ENCODE measurements at places on chromosomes 16 and 17. TPM values are rescaled to one million over a fixed set of nuclear protein-coding genes. Genes with fewer than 3 reads are reported as not detected.

DNA sequence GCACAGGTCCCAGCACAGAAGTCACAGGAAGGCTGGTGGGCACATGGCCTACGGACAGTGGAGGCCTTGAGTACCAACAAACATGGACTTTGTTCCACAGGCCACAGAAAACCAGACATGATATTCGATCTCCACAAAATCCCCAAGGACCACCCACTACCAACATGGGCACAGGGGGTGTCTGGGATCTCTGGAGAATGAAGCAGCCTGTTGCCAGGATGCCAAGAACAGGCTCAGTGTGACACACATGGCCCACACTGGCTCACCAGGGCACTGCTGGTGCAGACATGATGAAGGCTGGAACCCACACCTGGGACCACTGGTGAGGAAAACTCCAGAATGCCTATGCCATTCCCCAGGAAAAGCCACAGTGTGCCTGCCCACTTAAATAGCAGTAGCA, 120.2 kb downstream of the C16orf78 start:
- no peak for DNase-seq
- H3K27ac ChIP-seq, result no peak overlapping the region
- H3K4me1 ChIP-seq, result no peaks in the 10 kb centered on the region

Gene COPRS
- total RNA-seq, result 32.6 TPM

- H3K27me3 ChIP-seq, result peaks cover 52% of the 10 kb centered on the region
- no peak for DNase-seq
- no peaks in the 10 kb centered on the region for H3K4me1 ChIP-seq
- H3K27ac ChIP-seq, result no peak overlapping the region
Measured at GRCh38 chr16:58442547-58442946, 50.3 kb downstream of the GINS3 start.

GRCh38 chr17:47301831-47302230, 21.9 kb upstream of the EFCAB13 start:
- no peak overlapping the region for H3K4me3 ChIP-seq
- peaks cover 32% of the 10 kb centered on the region for H3K27me3 ChIP-seq
- H3K36me3 ChIP-seq, result peaks cover 8% of the 10 kb centered on the region
- no peak for DNase-seq

Gene TRPV2
- total RNA-seq, result 1.0 TPM

DNA sequence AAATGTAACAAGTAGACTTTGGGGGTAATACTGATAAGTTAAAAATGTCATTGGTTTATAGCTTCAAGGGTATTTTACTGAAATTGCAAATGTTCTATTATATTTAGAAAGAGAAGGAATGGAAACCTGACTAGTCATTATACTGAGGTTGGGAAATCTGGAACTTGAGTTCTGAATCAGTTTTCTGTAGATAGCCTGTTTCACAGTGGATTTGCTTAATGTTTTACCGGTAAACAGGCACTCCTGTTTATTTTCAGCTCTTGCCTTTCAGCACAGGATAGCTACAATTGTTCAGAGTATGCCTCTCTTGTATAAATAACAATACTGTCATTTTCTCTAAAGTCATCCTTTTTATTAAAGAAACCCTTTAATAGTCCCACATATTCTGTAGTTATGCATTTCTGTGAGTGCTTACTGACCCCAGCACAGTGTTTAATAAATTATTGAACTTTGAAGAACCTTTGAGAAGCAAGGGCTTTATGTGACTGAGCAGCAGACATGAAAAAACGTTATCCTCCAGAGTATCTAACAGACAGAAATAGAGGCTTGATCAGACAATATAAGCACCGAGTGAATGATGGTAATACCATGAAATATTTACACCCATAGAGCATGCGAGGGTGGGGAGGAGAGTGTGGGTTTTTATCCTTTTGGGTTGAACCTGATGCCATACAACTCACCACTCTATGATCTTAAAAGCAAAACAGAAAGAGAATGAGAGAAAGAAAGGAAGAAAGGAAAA, 58.2 kb downstream of the FTO start:
- no peak for DNase-seq
- H3K4me3 ChIP-seq, result peak overlapping the region; percentile 45
- peak overlapping the region; percentile 57 for H3K27ac ChIP-seq
- H3K4me1 ChIP-seq, result peaks cover 82% of the 10 kb centered on the region
- H3K36me3 ChIP-seq, result peaks cover 5% of the 10 kb centered on the region
- H3K27me3 ChIP-seq, result no peaks in the 10 kb centered on the region

Gene MMP25
- total RNA-seq, result 0.27 TPM

DNA sequence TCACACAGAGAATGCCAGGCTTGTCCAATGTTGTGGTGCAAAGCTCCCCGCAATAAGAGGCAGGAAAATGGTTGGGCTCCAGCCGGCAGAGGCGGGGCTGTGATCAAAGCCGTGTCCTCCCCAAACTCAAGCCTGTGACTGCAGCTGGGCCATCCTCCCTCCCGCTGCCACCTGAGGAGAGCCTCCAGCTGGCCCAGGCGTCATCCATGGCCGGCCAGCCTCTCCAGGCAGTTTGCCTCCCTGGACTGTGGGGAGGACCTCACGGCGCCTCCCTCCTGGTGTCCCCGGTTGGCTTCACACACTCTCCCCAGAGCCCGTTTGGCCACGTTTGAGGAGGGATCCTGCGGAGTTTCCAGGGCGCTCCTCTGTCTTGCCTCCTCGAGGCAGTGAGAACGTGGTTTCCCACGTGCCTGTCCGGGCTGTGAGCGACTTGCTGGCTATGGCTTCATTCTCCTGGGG, 134.1 kb downstream of the IRF8 start:
- DNase-seq, result no peak
- H3K27me3 ChIP-seq, result peaks cover 83% of the 10 kb centered on the region
- no peaks in the 10 kb centered on the region for H3K4me1 ChIP-seq
- H3K27ac ChIP-seq, result no peak overlapping the region

Gene ZNF48
- total RNA-seq, result 21.2 TPM

GRCh38 chr16:1167276-1168107, 14.6 kb downstream of the CACNA1H start:
- no peak overlapping the region for H3K4me3 ChIP-seq
- peaks cover 98% of the 10 kb centered on the region for H3K27me3 ChIP-seq
- no peaks in the 10 kb centered on the region for H3K4me1 ChIP-seq
- peaks cover 6% of the 10 kb centered on the region for H3K36me3 ChIP-seq

GRCh38 chr17:61002316-61002736, 324.7 kb downstream of the BCAS3 start:
- H3K27ac ChIP-seq, result no peak overlapping the region
- H3K36me3 ChIP-seq, result no peaks in the 10 kb centered on the region
- no peak for DNase-seq
- no peak overlapping the region for H3K4me3 ChIP-seq
- H3K4me1 ChIP-seq, result no peaks in the 10 kb centered on the region

Gene TBC1D3K
- total RNA-seq, result not detected

- no peak overlapping the region for H3K4me3 ChIP-seq
- no peaks in the 10 kb centered on the region for H3K36me3 ChIP-seq
- no peak overlapping the region for H3K27ac ChIP-seq
- H3K4me1 ChIP-seq, result no peaks in the 10 kb centered on the region
- DNase-seq, result no peak
- H3K27me3 ChIP-seq, result no peaks in the 10 kb centered on the region
Measured at GRCh38 chr17:57468932-57469775, 212.8 kb downstream of the MSI2 start.

DNA sequence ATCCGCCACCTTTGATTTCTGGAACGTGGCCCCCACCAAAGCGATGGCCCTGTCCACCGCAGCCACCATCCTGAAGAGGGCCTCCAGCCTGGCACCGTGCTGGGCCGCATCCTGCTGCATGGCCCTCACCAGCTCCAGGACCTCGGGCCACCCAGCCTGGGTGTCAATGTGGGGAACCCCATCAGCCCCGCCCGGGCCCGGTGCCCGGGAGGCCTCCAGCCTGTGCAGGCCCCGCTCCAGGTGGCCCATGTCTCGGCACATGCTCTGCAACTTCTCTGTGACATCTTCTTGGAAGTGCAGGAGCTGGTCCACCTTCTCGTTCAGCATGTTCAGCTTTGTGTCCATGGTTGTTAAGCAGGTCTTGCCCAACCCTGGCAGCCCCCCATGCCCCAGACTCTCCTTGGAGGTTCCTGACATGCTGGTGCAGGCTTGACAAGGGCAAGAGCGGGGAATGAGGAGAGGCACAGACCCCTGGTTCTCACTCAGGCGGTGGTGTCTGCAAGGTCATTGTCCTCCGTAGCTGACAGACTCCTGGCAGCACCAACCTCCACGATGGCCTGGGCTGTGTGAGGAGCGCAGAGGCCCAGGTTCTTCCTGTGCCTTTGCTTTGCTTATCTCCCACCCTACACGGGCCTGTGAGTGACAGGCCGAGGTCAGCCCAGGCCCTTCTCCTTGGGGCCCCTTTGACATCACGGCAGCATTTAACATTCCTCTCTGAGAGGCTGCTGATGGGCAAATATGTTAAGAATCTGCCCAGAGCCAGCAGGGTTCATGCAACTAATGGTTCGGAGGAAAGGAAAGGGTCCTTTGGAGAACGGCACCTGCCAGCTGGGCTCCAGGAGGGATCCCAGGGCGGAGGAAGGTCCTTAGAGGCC, at the start of gene MYLK3:
MYLK3 (minus strand) TSS at position 568 of the 875 bp plus-strand sequence; CDS start at position 417, 151 bp downstream.
- no peak for DNase-seq
- no peaks in the 10 kb centered on the region for H3K36me3 ChIP-seq
- no peaks in the 10 kb centered on the region for H3K27me3 ChIP-seq

DNA sequence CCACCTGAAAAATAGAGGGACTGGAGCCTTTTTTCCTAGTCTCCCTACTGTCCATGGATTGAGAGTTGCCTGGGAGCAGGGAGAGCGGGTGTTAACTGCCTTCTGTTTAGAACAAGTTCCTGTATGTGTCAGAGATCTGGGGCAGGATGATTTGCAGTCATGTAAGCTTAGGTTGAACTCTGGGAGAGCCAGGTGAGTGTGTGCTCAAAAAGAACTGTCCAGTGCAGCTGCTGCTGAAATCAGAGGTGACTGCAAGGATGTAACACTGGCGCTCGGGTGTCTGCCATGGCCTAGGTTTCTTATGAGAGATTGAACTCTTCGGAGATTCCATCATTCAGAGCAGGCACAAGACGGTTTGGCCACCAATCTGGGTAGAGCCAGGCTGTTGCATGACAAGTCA, 432.5 kb downstream of the CDH13 start:
- H3K27ac ChIP-seq, result no peak overlapping the region
- no peak overlapping the region for H3K4me3 ChIP-seq
- H3K36me3 ChIP-seq, result no peaks in the 10 kb centered on the region
- no peaks in the 10 kb centered on the region for H3K4me1 ChIP-seq
- H3K27me3 ChIP-seq, result no peaks in the 10 kb centered on the region

GRCh38 chr17:60524463-60525327, 1.3 kb downstream of the APPBP2 start:
- DNase-seq, result no peak
- no peaks in the 10 kb centered on the region for H3K27me3 ChIP-seq
- H3K27ac ChIP-seq, result peak overlapping the region; percentile 87

- H3K36me3 ChIP-seq, result no peaks in the 10 kb centered on the region
- DNase-seq, result no peak
- peaks cover 8% of the 10 kb centered on the region for H3K4me1 ChIP-seq
Measured at GRCh38 chr17:80612997-80613731, 68.5 kb downstream of the RPTOR start.
